Aorta (tissue), 5 donors: ENCODE measurements at places on chromosomes 5 and 9. TPM values are rescaled to one million over a fixed set of nuclear protein-coding genes. Genes with fewer than 3 reads are reported as not detected.

Gene PLEKHG4B
- 0.21 TPM for total RNA-seq

Gene FAM169A
- 1.0 TPM for total RNA-seq

- no peaks in the 10 kb centered on the region for H3K36me3 ChIP-seq
- no peaks in the 10 kb centered on the region for H3K4me1 ChIP-seq
- DNase-seq, result no peak
- no peak overlapping the region for H3K27ac ChIP-seq
These were observed 388.2 kb downstream of the SPATA31D1 start for GRCh38 chr9:82376677-82377232.

- H3K27me3 ChIP-seq, result no peaks in the 10 kb centered on the region
- no peak overlapping the region for H3K27ac ChIP-seq
- no peak for DNase-seq
- no peak overlapping the region for H3K4me3 ChIP-seq
These were observed 1.6 kb downstream of the DNLZ start for GRCh38 chr9:136361754-136362449.

DNA sequence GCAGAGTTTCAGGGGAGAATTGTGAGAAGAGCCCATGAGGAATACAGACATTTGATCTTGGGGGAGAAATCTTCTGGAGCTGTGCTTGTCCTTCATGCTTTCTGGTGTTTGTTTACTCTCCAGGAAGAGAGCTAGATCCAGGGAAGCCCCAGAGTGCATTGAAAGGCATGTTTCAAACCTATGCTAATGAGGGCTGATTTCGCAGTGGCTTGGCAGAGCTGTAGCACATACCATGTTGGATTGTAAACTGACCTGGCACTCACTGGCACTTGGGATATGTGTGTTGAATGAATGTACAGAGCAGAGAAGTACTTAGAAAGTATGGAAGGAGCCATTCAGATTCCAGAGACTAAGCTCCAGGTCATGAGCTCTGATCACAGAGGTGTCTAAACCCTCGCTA lies 30.9 kb downstream of the TNFSF8 start:
- H3K27ac ChIP-seq, result no peak overlapping the region
- no peak overlapping the region for H3K4me3 ChIP-seq
- no peaks in the 10 kb centered on the region for H3K36me3 ChIP-seq
- H3K27me3 ChIP-seq, result no peaks in the 10 kb centered on the region
- H3K4me1 ChIP-seq, result no peaks in the 10 kb centered on the region
- DNase-seq, result no peak

DNA sequence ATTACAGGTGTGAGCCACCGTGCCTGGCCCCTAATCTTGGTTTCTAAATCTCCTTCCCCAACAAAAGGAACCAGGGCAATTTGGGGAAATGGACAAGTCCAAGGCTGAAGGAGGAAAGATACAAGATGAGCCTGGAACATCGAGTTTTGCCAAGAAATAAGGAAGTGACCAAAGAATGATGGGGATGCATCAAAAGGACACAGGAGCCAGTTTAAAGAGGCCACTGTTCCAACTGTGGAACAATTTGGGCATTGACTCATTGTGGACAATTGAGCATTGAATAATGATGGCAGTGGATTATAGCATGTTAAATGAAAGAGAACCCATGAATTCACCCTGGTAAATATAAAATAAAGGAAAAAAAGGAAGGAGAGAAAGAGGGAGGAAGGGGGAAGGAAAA lies 47.5 kb downstream of the DUSP1 start:
- no peaks in the 10 kb centered on the region for H3K36me3 ChIP-seq
- no peak for DNase-seq
- no peaks in the 10 kb centered on the region for H3K27me3 ChIP-seq
- H3K4me1 ChIP-seq, result peaks cover 3% of the 10 kb centered on the region

DNA sequence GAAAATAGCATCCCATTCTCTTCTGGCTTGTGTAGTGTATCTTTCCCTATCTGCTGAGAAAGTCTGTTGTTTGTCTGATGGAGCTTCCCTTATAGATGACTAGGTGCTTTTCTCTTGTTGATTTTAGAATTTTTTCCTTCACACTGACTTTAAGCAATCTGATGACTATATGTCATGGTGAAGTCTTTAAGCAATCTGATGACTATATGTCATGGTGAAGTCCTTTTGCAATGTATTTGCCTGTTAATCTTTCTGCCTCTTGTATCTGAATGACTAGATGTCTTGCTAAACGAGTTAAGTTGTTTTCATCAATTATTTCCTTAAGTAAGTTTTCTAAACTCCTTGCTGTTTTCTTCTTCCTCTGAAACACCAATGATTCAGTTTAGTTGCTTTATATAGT lies 80.5 kb downstream of the RNF130 start:
- no peaks in the 10 kb centered on the region for H3K27me3 ChIP-seq
- H3K36me3 ChIP-seq, result no peaks in the 10 kb centered on the region
- DNase-seq, result no peak
- no peak overlapping the region for H3K27ac ChIP-seq
- no peak overlapping the region for H3K4me3 ChIP-seq

DNA sequence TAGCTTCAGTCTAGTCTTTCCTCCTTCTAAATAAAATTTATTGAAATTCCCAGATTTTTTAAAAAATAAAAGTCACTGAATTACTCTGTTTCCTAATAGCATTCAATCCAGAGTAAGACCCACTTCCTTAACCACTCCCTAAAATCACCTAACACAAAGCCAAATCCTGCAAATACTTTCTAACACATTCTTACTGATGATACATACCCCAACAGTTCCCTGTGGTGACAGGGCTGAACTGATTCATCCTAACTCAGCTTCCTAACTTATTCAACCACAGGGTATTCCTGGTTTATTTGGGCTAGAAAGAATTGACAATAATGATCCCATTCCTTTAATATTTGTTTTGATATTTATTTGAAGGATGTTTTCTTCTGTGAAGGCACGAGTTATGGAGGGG lies 40.7 kb upstream of the ZNF300 start:
- H3K27me3 ChIP-seq, result no peaks in the 10 kb centered on the region

DNA sequence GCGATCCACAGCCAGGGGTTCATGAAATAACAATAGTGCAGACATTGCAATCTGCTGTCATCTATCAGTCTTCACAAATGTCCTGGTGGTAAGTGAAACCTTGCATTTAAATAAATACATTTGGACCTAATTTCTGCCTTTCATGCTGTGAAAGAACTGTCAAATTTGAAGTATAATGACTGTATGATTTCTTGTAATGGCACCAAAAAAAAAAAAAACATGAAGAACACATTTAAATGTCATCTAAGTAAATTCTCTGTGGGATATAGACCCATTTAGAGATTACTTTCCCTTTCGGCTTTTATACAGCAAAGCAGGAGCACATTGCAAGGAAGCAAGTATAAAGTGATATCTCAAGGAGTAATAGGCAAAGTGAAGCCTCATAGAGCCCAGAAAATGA lies 431.5 kb upstream of the SGCD start:
- DNase-seq, result no peak
- H3K4me3 ChIP-seq, result no peak overlapping the region
- H3K27ac ChIP-seq, result no peak overlapping the region
- no peaks in the 10 kb centered on the region for H3K27me3 ChIP-seq
- H3K4me1 ChIP-seq, result no peaks in the 10 kb centered on the region
- no peaks in the 10 kb centered on the region for H3K36me3 ChIP-seq
